ENCODE measurements at places on chromosomes 7 and 10. TPM values are rescaled to one million over a fixed set of nuclear protein-coding genes. Genes with fewer than 3 reads are reported as not detected.

DNA sequence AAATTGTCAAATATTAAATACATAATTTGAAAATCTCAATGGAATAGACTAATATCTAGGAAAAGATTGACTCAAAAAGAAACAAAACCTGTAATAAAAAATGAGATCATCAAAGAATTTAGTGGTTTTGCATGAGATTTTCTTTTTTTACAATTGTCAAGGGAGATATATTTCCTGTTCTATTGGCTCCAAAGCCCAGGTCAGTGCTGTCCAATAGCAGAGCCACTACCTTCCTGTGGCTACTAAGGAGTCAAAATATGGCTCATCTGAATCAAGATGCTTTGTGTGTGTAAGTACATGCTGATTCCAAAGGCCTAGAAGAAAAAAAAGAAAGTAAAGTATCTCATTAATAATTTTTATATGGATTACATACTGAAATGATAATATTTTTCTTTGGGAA is 191.9 kb downstream of the C7orf25 start:
- no peak for DNase-seq

DNA sequence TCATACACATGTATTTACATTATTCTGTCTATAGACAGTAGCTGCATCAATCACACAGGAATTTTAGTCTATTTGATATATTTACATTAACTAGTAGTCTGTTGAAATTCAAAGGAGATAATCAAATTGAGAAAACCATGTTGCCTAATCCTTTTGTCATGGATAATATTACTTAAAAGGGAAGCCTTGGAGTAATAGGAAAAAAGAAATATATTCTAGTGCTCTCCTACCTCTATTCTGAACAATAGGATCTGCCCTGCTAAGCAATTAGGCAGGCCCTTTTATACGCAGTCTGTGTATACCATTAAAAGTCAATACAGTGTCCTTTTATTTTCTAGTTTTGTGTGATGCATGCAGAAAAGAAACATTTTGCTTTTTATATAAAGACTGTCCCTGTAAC is 24.5 kb downstream of the UMAD1 start:
- no peak for DNase-seq

DNA sequence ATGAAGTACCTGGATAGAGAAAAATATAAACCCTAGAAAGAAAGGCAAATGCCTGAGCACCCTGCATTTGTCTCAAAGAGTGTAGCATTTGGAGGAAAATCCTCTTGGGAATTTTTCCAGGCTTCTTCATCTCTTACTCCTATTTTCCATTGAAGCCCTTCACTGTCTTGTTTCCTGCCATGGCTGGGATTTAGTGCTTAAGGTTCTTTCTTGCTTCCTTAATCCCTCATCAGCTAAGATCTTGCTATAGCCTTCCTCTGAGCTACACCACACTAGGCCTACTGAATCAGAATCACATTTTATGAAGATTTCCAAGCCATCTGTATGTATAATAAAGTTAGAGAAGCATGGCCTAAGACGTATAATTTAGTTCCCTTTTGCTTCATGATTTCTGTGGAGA is 97.5 kb upstream of the PHYHIPL start:
- no peak for DNase-seq

DNA sequence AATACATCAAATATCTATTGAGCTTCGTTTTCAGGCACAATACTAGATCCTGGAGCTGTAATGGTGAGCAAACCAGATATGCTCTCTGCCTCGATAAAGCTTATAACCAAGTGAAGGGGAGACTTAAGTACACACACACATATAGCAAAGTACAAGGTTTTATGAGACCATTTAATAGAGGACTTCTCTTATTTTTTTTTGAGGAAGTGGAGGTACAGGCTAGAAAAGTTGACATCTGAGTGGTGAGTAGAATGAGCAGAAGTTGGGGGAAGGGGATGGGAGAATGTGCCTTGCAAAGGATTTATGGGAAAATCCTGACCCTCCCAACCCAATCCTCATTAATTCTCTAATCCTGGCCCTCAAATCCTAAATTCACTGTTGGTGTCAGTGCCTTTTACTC is 7.7 kb downstream of the CCDC136 start:
- DNase-seq = no peak

The TMEM130 gene
- not detected for polyA plus RNA-seq

GRCh38 chr10:93063144-93063976 is 2.8 kb downstream of the CYP26C1 start:
- no peak for DNase-seq

GRCh38 chr7:24963218-24963617 is 16.8 kb downstream of the OSBPL3 start:
- no peak for DNase-seq

GRCh38 chr7:126525906-126526305 is 726.8 kb downstream of the GRM8 start:
- DNase-seq = no peak

The CFTR gene
- polyA plus RNA-seq = not detected

The SEMA3D gene
- polyA plus RNA-seq = 2.8 TPM

DNA sequence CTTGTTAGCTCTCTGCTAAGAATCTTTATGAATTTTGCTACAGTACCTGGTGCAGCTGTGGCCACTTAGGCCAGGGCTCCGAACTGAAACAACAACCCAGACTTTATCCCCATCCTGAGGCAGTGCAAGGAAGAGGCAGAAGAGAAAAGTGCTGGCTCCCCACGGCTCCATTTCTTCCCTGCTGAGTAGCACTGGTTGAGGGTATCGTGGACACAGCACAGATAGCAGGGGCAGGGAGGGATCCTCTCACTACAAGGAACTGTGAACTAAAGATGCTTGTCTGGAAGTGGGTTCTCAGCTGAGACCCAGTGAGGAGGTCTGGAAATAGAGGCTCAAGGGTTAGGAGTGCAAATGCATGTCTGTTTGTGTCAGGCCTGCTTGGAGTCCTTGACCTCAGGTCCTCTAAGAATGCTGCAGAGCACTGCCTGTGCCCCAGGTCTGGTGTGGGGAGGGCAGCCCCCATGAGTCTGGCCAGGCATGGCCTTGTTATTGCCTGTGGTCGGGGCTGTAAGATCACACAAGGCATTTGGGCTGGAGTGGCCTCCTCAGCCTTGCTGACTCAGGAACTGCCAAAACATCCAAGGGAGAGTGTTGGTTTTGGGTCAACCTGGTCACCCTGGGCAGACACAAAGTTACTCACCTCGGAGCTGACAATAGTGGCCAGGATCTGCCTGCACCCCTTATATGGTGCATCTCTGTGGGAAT is 58.1 kb downstream of the DMBT1 start:
- DNase-seq = no peak

DNA sequence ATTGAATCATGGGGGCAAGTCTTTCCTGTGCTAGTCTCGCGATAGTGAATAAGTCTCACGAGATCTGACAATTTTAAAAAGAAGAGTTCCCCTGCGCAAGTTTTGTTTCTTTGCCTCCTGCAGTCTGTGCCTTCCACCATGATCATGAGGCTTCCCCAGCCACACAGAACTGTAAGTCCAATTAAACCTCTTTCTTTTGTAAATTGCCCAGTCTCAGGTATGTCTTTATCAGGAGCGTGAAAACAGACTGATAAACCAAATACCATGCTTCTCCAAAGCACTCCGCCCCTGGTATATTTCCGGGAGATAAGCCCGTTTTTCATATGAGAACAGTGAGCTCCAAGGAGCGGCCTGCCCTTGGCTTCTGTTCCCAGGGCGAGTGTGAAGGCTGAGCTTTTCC is 118.9 kb downstream of the EVX1 start:
- no peak for DNase-seq

DNA sequence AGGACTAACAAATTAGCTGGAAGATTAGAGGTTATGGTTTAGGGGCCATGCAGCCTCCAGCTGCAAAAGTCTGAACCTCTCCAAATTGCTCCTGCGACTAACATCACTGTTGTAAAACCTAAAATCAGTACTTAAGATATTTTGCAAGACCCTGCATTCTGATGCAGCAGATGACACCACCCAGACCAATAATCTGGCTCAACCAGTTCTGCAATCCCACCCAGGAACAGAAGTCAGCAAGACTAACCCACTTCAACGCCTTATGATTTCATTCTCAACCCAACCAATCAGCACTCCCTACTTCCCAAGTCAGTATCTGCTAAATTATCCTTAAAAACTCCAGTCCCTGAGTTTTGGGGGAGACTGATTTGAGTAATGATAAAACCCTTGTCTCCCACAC is 250.8 kb upstream of the MBL2 start:
- no peak for DNase-seq

GRCh38 chr7:29871787-29872398 is 65.6 kb downstream of the WIPF3 start:
- DNase-seq = no peak

DNA sequence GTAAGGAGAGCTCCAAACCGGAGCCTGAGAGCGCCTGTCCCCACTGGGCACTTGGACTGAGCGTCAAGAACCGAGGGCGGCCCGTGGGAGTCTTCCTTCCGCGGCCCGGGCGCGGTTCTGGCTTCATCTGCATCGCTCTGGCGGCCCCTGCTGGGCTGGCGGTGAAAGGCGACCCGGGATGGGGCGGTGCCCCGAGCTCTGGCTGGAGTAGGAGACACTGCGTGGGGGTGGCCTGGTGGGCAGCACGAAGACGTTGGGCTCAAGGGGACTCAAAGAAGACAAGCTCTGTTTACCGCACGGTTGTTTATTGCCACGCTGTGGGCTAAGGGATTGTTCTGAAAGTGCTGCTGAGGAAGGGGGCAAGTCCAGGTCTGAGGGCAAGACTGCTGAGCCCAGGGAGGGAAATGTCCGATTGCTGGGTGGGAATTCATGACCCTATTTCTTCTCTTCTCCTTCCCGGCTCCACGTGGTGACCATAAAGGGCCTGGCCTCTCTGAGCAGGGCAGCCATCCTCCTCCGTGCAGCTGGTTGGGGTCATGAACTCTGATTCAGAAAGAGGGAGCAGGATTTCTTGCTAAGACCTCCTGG is 29.8 kb downstream of the PLAU start:
- DNase-seq = no peak

DNA sequence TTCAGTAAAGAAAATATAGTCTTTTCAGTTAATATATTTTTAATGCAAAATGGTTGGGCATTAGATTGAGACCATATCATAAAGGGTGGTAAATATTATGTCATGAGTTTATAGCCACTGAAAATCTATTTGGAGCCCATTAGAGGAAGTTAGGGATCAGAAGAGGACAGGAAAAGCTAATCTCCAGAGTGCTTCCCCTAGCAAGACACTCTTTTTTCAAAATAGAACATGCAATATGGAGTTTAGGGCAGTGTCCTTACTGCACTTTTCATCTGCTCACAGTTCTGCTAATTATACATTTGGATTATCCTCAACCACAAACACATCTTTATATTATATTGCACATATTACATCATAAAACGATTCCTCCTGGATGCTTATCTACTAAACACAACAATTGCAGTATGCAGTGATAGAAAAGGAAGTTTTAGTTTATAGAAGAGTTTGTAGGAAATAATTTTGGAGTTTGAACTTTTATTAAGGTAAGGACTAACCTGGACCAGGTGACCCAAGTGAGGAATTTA is 159.8 kb downstream of the PHF14 start:
- no peak for DNase-seq

DNA sequence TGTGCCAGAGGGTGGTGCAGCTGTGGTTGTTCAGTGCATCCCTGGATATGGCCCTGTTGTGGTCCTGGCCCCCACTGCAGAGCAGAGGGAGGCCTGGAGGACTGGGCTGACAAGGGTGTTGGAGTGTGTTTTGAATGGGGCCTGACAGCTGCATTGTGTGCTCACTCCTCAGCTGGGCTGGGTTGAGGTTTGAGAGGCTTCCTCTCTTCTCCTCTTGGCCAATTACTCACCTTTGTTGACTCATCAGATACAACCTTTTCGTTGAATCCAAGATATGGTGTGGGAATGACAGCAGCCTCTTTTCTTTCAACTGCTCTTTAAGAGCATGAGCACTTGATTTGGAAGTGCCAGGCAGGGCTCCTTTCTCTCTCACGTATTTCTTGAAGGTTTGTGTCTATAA is 228.5 kb upstream of the COBL start:
- no peak for DNase-seq

DNA sequence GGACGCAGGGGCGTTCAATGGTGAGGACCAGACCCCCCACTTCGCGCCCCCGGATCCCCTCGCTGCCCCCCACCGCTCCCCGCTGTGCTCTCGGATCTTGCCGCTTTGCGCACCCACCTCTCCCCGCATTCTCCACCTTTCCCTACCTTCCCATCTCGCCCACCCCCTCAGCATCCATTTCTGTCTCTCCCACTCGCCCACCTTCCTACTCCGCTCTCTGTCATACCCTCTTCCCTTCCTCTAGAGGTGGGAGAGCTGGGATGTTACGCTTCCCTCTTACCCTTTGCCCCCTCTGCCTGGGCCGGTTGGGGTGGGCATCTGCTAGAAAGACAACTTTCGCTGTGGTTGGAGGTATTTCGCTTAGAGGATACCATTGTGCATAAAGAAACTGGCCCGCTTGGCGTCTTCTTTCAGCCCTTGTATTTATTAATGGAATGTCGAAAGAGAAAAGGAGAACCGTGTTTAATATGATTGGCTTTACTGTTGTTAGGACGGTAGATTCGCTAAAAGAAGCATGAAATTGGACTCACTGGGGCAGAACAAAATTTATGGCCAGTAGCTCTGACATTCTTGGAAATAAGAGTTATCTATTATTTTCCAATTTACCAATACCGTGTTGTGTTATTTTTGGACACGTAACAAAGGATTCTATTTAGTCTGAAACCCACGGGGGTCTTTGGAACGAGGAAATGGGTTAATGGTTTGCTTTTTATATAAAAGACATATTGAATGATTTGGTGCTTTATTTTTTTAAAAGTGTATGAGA is 873 bp downstream of the PRKAR2B start:
- DNase-seq = no peak

DNA sequence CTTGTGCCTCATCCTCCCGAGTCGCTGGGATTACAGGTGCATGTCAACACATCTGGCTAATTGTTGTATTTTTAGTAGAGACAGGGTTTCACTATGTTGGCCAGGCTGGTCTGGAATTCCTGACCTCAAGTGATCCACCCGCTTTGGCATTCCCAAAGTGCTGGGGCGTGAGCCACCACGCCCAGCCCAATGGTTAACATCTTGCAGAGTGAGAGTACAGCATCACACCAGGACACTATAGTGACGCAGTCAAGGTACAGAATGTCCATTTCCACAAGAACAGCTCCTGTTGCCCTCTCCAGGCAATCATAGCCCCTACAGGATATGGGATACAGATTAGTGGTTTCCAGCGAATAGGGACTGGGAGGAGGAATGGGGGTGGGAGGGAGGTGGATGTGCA is 34.0 kb downstream of the MYO1G start:
- no peak for DNase-seq

DNA sequence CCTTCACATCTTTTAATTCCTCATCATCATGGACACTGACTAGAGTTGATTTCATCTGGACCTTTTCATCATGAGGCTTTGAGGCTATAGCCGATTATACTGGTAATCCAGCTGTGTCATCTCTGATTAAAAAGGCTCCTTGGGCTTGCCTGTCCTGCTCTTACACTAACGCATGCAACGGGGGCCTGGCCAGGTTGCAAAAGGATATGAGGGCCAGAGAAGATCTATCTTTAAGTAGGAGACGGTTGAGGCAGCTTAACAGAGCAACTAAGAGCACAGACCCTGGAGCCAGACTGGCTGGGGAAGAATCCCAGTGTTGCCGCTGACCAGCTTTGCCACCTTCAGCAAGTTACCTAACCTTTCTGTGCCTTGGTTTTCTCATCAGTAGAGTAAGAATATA is 211.5 kb downstream of the PTEN start:
- DNase-seq = no peak

GRCh38 chr10:11208908-11209829 is 191.5 kb downstream of the CELF2 start:
- no peak for DNase-seq

GRCh38 chr7:2607923-2608904 is 23.6 kb upstream of the TTYH3 start:
- no peak for DNase-seq

The NUDT13 gene
- polyA plus RNA-seq = 1.3 TPM

Data from keratinocyte (primary cell).